ENCODE measurements at places on chromosomes 4 and X. TPM values are rescaled to one million over a fixed set of nuclear protein-coding genes. Genes with fewer than 3 reads are reported as not detected.

DNA sequence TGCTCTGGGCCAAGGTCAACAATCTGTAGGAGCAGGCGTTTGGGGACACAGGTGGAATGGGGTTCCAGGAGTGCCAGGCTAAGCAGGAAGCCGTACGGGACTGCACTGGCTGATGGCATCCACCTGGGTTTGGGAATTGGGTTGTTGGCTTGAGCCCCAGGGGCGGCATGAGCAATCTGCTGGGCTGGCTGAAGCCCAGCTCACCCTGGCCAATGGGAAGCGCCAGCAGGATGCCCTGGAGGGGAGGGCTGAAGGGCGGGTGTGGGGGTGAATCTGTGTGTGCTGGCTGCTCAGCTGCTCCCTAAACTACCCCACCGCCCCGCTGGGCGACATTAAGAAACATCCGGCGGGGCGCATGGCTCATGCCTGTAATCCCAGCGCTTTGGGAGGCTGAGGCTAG is 8.9 kb upstream of the RGS12 start:
- no peak for DNase-seq

DNA sequence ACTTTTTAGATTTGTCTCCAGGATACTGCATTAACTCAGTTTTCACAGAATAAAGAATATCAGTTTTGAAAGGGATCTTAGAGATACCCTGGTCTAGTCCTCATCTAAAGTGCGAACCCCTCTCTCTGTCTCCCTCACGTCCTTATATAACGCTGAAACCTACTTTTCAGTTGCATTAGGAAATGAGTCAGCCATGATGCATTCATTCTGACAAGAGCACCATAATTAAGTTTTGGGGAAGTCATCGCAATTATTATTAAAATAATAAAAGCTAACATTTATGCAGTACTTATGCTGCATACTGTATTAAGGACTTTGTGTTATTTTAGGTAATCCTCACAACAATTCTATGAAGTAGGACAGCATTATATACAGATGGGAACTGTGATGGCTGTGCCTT is 116.1 kb downstream of the REELD1 start:
- DNase-seq = no peak

- no peak for DNase-seq
Measured at GRCh38 chrX:155028877-155029291, 2.2 kb downstream of the FUNDC2 start.

- DNase-seq = peak; percentile 88
Measured at GRCh38 chr4:113979148-113979904, at the start of gene ARSJ. Gene ARSJ (minus strand): TSS chr4:113979647. CDS start chr4:113978834, 813 bp downstream.

- DNase-seq = no peak
Measured at GRCh38 chrX:155900765-155901164, 19.6 kb downstream of the VAMP7 start.

GRCh38 chr4:155789391-155789790 is 30.6 kb downstream of the GUCY1B1 start:
- DNase-seq = no peak

GRCh38 chr4:48268956-48269860 is at the start of gene TEC:
Gene TEC (minus strand): TSS chr4:48269838. CDS start chr4:48228614, 41,224 bp downstream.
- peak; percentile 89 for DNase-seq

DNA sequence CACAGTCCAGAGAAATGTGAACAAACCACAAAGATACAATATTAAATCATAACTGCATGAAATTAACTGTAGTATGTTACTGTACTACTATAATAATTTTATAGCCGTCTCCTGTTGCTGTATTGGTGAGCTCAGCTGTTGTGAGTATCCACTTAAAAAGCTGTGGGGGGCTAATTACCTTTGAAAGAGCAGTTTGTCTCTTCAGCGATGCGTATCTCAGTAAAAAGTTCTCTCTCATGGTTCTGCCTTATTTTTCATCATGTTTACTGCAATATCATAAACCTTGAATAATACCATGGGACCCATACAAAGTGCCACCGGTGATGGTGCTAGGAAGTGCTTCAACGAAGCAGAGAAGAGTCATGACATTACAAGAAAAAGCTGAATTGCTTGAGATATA is 8.4 kb upstream of the MSMO1 start:
- DNase-seq = no peak

- DNase-seq = no peak
Measured at GRCh38 chr4:47510506-47511143, 25.6 kb downstream of the ATP10D start.

- no peak for DNase-seq
Measured at GRCh38 chrX:10047631-10048030, 80.5 kb downstream of the CLDN34 start.

GRCh38 chrX:131977619-131978018 is 45.5 kb upstream of the STK26 start:
- DNase-seq = no peak

DNA sequence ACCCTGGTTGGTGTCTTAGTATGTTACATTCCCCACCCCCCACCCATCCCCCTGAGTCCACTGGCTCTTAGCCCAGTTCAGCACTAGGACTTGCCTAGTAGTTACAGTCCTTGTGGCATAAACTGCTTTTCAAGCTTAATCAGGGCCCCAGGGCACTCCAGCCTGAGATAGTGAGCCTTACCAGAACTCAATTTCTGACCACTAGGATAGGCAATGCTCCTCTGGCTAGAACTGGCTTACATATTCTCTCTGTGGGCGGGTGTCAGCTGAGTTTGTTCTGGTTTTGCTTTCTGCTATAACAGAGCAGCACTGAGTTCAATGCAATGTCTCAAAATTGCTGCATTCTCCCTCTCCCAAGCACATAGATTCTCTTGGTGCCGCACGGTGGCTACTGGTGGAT is 391.4 kb upstream of the DIPK2B start:
- no peak for DNase-seq

GRCh38 chrX:24862343-24862742 is 153.4 kb downstream of the ARX start:
- no peak for DNase-seq

- DNase-seq = no peak
Measured at GRCh38 chr4:23083391-23083790, 390.7 kb downstream of the GBA3 start.

DNA sequence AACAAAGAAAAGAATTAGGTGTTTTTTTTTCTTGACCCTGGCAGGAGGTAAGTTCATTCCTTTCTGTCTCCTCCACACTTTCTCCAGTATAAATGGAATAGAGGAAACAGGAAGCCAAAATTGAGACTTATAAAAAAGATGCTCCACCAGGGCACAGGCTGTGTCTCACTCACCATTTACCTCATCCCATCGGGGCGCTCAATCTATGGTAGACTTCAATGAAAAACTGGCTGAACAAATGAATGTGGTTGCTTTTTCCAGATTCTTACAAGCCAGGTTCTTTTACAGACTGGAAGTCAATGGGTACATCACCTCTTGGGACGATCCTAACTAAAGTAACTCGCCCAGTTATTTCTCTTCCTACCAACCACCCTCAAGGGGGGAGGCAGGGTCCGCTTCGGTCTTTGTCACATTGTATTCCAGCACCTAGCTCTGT is 685 bp downstream of the COMMD8 start:
- DNase-seq = no peak

DNA sequence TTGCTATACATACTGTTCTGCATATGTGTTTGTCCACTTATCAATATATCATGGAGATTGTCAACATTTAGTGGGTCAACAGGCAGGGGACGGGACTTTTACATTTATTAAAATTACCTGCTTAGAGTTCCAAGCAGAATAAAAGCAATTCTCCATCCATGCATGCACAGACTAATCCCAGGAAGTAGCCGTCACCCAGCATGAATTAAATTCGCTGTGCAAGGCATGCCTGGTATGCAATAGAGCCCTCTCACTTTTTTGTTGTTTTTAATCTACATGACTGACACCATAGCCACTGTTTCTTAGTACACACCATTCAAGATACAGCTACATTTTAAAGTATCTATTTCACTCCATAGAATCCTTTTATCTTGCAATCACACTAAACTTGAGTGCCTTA is 108.9 kb downstream of the USP46 start:
- DNase-seq = peak; percentile 41

GRCh38 chrX:13478740-13479451 is 90.5 kb upstream of the EGFL6 start:
- DNase-seq = no peak

DNA sequence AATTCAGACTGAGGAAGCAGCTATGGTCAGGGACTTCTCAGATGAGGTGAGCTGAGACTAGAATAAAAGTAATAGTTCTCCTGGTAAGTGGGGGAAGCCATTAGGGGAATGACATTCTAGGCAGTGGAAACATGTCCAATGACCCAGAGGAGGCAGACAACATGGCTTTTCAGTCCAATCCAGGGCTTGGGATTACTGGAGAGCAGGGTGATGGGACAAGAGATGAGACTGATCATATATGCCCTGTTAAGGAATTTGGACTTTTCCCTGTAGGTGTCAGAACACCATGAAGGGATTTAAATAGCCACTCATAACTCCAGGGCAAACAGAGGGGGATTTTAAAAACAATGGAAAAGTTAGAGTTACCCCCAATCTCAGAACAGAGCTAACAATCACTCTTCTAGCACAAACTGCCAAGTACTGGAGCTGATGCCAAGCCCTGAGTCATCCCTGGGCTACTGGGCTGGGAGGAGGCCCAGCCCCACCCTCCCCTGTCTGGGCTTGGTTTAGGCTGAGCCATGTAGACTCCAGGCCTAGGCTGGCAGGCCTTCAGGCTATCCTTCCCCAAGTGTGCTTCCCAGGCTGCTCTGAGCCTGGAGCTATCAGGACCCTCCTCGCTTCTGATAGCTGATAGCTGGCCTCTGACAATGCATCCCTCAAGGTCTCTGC is 22.7 kb upstream of the MSN start:
- no peak for DNase-seq

DNA sequence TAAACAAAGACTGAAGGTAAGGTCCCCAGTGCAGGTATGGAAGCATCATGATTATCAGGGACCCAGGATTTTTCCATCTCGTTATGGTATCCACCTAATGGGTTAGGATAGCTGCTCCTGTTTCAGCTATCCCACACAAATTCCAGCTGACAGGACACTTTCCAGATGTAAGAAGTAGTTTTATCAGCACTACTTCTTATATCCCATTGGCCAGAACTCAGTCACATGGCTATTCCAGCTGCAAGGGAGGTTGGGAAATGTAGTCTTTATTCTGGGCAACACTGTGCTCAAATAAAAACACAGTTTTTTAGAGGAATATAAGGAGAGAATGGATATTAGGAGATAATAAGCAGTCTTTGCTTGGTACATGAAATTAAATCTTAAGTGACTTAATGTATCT is 96.7 kb downstream of the SRPX start:
- no peak for DNase-seq

GRCh38 chrX:119783026-119783425 is 8.4 kb downstream of the RPL39 start:
- no peak for DNase-seq

DNA sequence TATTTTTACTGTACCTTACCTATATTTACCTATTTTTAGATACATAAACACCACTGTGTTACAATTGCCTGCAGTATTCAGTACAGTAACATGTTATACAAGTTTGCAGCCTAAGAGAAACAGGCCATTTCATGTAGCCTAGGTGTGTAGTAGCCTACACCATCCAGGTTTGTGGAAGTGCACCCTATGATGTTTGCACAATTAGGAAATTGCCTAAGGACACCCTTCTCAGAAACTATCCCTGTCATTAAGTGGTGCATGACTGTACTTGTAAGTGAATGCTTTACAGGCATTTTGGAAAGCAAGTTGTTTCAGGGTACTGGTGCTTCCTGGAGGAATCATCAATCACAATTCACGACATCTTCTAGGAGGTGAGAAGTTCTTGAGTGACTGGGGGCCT is 991.8 kb upstream of the SLIT2 start:
- no peak for DNase-seq

DNA sequence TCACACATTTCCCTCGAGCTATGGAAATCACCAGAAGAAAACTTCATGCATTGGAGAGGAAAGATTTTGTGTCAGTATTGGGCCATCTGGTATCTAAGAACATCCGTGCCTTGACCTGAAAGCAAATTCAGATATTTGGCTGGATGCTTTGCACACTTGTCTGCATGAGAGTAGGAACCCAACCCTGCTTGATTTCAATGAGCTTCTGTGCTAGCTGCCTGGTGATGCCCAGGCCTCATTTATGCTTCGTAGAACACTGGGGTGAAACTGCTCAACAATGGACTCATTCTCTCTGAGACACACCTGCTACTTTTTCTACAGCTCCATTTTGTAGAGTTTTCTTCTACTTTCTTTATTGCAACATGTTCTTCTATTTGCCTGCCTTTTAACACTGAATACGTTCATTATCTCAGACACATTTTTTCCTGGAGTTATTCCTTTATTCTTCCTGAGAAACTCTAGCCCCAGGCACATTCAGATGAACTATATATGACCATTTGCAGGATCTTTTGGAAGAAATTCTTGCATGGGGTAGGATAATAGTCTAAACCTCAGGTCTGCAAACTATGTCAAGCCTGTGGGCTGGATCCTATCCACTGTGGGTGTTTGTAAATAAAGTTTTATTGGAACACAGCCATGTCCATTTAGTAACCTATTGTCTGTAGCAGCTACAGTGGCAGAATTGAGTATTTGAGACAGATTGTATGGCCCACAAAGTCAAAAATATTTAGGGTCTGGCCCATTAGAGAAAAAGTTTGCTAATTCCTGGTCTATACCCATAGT is 83.8 kb upstream of the CLCN4 start:
- no peak for DNase-seq

DNA sequence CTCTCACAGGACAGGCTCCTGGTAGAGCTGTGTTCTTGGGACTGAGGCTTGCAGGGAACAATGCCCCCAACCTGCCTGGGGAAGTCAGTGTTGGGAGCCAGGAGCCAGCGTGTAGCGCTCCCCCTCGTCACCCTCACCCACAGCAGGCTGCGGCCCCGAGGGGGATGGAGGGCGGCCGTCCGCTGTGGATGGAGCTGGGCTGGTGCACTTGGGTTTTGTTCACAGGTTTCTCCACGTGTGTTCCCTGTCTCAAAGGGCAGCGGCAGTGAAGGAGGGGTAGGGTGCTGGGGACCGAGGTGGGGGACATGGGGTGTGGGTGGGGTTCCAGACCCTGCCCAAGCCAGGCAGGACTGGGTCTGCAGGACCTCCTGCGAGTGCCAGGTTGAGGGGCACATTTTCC is 69.1 kb downstream of the RGS12 start:
- no peak for DNase-seq

DNA sequence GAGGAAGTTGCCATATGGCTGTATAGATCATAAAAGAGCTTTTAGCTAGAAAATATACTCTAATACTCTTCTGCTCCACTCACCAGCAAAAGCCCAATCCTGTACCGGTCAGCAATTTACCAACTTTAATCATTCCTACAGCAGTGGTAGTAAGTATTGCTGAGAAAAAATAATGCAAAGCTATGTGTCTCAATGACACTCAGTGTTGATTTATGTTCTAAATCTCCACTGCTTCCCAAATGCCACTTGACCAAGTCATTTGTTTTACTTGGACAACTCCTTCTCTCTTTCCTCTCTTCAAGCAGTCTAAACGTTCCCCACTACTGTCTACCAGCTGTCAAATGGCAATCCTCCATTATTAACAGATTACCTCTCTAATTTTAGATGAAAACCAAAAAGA is 201.8 kb upstream of the GK2 start:
- no peak for DNase-seq

Gene MAOB
- 0.72 TPM for total RNA-seq

Gene MMGT1
- 20.3 TPM for total RNA-seq

Gene FMR1NB
- not detected for total RNA-seq

Gene FGFBP1
- total RNA-seq = not detected

Gene NPNT
- 1.6 TPM for total RNA-seq

Gene PABPC1L2B
- not detected for total RNA-seq
